NCI-H1417 (cell line): ENCODE measurements at places on chromosomes 2 and 18.

DNA sequence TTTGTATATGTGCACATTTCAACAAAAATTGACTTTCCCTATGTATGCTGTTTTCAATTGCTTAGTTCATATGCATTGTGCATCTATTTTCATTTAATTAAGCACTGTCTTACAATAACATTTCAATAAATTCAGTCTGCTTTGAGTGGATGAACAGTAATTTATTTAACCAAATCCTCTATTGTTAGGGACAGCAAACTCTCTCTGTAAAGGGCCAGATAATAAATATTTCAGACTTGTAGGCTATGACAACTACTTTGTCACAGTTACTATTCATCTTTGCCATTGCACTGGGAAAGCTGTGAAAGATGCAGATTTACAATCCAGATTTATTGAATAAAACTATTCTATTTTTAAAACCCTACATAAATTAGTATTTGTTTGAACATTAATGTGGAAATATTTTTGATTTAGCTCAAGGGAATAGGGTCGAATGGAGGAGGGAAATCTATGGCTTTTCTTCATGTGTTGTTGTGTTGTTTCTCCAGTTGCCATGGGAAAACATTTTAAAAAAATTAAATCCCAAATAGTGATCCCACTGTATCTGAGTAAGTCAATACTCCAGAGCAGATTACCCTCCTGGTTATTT, 14.2 kb upstream of the RAB27B start:
- DNase-seq = no peak

DNA sequence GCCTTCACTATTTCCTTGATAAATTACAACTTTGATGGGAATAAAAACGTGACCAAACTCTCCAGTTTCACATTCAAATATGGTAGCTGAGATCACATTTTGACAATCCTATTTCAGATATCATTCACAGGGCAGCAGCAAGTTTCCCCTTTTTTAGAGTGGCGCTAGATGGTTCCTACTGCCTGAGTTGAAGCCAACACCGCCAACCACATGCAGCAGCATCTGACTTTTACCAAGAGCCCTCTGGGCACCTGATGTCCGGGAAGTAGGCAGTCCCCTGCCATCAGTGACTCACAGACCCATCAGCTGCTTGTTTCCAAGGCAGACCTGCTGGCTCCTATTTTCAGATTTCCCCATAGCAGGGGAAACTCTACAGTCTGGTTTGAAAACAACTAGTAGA, 4.0 kb upstream of the MREG start:
- DNase-seq = no peak

- DNase-seq = no peak
Observed at GRCh38 chr2:70916291-70916690, 19.4 kb upstream of the ATP6V1B1 start.

DNA sequence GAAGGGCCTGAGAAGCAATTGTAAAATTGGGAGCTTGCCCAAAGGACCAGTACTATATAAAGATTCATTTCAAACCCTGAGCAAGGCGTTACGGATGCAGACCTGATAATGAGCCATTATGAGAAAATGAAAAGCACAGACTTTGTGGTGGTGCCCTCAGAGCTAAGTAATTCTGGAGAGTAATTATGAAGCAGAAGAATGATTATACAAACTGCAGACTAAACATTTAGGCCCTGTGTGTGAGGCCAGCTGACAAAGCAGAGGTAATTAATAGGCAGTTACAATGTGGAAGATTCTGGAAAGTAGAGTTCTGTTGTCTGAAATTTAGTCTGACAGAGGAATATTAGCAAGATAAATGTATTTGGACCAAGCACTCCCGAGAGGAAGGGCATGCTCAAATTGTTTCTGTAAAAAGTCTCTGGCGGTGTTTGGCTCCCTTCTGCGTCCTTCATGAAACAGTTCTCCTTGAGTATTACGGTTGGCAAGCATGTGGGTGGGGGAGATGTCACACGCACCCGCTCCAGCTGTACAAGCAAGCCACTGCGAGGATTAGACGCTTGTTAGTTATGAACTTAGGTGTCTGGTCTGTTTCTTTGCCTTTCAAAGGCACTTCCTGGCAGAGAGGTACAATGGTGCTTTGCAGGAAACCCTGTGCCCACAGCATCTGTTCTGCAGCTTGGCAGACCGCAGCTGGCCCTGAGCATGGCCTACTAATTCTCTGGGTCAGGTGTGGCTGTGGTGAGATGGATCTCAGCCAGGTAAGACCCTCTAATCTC, 45.5 kb downstream of the CDC42EP3 start:
- DNase-seq = peak; percentile 68

GRCh38 chr2:223819891-223820290, 17.5 kb downstream of the AP1S3 start:
- DNase-seq = no peak

GRCh38 chr18:36519358-36519757, 221.8 kb downstream of the FHOD3 start:
- DNase-seq = no peak

- no peak for DNase-seq
Observed at GRCh38 chr18:54608028-54608642, 17.1 kb downstream of the DYNAP start.

DNA sequence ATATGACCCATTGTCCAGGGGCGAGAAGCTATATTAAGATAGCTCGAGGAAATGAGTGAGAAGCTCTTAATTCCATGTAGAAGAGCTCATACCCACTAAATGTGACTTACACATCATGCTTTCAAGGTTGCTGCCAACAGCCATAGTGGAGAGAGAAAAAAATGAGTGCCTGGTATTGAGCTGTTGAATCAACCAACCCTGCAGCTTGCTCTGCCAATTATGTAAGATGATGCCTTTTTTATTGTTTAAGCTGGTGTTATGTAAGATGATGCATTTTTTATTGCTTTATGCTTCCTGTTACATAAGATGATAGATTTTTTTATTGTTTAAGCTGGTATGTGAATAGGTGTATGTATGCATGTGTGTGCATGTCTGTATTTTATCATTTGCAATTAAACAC, 228.2 kb downstream of the CCDC178 start:
- DNase-seq = peak; percentile 55

DNA sequence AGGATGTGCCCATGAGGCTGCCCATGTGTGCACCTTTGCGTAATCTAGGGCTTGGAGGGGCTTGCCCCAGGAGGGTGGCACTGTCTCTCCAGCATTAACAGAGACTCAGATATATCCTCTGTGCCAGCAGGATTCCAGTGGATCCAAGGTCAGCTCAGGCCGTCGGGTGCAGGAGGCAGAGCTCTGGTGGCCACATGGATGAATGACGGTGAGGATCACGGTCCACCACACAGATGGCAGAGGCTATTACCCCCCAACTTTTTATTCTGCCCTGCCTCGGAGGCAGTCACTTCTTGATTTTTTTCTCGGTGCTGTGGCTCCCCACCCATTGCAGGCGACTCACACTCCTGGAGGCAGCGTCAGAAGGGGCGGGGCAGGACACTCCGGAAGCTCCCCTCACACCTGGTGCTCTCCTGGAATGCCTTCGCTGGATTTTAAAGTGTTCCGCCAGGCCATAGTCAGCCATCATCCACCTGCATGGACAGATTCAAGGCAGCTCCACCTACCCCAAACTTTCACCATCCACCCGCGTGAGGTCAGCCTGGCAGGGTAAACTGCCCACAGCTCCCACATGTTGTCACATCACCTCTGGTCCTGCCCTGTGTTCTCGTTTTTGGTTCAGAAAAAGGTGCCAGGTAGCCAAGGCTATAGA, 602.9 kb upstream of the RAB6C start:
- DNase-seq = no peak

DNA sequence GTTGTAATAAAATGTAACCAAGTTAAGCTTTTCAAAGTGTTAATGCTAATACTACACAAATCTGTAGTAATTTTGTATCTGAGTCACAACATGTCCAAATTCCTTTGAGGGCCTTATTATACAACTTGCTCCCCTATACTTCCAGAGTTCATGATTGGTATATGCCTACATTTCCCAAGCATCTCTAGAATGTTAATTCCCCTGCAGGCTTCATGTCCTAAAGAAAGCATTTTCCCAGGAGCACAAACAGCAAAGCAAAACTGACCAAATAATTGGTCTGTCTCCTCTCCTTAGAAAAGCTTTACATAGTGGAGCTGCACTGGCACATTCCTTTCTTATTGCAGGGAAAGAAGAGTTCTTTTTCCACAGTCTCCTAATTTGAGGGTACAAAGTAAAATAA, 3.7 kb downstream of the ALS2 start:
- DNase-seq = no peak

DNA sequence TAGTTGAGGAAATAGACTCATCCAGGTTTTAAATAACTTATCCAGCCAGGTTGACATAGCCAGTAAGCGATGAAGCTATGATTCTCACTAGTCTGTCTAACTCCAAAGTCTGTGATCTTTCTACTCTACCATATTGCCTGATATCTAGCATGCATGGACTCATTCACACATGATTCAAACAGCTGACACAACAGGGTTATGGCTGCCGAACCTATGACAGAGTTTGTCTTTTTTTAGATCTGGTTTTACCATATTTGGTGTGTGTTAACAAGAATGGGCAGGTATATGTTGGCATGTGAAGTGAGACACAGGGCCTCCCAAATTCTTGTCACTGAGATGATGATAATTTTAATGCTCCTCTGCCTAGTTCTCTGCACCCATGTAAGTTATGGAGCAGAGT, 210.6 kb downstream of the BABAM2 start:
- no peak for DNase-seq

DNA sequence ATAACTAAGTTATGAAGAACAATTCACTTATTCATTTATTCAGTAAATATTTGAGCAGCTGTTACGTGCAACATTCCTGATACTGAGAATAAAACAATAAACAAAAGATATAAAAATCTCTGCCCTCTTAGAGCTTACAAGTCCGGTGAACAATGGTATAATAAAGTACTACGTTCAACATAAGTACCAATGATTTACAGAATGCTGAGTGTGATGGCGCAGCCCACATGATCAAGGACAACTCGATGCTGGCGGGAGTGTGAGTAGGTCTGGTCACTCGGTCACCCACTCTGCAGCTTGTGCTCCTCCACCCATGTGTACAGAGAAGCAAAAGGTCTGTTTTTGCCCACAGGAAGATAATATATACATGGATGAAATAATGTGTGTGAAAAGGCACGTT, 254.3 kb downstream of the BCL11A start:
- no peak for DNase-seq

DNA sequence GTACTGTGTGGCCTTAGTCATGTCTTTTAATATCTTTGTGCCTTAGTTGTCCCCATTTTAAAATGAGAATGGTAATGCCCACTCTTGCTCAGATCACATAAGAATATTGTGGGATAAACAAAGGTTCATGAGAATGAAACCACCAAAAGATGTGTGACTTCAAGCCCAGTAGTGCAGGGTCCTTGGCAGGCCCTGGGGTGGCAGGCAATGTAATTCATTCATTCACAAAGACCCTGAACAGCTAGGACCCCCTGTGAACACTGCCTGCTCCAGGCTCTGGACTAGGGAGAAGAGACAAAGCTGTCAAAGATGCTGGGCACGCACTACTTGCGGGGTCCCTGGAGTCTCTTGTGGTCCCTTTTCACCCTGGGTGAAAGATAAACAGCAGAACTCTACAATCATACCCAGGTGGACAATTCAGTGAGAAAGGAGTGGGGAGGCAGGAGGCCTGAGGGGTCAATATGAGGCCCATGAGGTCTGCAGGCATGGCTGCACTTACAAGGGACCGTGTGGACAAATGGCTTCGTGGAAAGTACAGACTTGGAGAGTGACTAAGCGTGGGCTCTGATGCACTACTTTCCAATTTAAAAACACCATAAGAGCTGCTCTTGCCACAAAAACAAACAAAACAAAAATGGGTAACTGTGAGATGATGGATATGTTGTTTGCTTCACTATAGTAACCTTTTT, 136.1 kb downstream of the SMAD7 start:
- DNase-seq = no peak

DNA sequence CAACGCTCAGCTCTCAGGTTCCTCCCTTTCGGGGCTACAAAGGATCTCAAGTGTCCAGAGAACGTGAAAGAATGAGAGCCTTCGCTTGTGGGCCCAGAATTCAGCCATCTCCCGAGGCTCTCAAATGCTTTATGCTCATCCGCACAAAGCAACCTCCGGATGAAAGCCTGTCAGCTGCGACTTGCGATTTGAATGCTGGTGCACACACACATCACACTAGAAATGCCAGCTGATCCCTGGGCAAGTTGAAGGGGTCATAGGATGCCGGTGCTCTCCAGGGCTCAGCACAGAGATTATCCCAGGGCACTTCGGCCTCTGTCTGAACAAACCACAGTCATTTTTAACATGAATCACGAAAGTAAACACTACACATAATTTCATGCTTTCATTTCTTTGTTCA, 141.8 kb upstream of the MYT1L start:
- peak; percentile 61 for DNase-seq
